ENCODE measurements at places on chromosomes 7 and 10. TPM values are rescaled to one million over a fixed set of nuclear protein-coding genes. Genes with fewer than 3 reads are reported as not detected.
A peak's percentile ranks its signal among the peaks of the same experiment; 100 is the strongest.

DNA sequence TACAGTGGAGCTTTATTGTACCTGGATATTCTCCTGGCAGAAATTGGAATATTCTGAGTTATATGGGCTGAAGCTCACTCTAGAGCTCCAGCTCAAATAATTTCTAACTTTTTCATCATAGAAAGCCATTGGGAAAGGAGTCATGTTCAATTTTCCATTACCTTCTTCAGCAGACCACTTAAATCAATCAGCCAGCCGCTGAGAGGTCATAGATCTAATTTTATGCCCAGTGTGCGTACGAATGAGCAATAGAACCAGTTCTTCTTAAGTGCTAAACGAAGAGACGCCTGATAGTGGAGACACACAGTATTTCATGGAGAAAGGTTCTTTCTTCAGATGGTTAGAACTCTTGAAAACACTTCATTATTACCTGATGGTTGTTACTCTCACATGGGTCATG, 35.0 kb upstream of the DNAJB12 start:
- no peak for ATAC-seq

- ATAC-seq, result no peak
These were observed 312.3 kb upstream of the MKI67 start for GRCh38 chr10:128438417-128439063.

GRCh38 chr7:142772673-142773072, 1.9 kb downstream of the PRSS2 start:
- ATAC-seq, result no peak

DNA sequence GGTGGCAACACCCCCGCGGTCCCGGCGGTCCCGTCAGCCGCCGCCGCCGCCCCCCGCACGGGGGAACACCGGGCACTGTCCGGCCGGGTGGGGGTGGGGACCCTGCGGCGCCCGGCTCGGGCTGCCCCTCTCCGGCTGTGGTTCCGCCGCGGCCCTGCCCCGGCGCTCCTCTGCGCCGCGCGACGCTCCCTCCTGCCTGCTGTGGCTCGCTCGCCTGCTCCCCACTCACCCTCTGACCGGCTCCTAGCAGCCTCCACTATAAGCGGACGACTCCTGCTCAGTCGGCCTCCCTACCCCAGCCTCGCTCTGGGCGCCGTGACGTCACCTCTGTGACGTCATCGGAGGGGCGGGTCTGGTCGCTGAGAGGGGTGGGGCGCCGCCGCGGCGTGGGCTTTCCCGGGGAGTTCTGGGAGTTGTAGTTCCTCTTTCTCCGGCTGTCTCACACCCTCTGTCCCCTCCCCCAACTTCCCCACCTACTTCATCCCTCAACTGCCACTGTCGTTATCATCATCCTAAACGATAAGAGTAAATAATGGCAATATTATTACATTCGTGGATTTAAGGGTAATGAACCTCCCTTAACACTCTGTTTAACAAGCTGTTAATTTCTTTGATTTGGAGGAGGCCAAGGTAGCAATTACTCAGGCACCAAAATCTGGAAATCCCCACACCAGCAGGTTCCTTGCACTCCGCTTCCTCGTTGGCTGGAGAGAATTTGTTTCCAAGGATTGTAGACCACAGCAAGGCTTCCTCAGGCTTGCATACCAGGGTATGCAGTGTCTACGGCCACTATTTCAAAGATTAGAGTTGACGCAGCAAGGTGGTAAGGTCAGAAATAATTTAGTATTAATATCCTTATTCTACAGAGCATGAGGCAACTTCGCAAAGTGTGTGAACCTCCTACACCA, at the start of gene UBE2H:
Gene UBE2H (minus strand): TSS at position 308 of the 908 bp plus-strand sequence. CDS start 405 bp downstream, outside the sequence.
- ATAC-seq, result peak; percentile 71

GRCh38 chr7:13159003-13159402, 471.6 kb downstream of the ARL4A start:
- no peak for ATAC-seq

GRCh38 chr10:75425291-75426079, 5.9 kb upstream of the LRMDA start:
- ATAC-seq, result no peak

DNA sequence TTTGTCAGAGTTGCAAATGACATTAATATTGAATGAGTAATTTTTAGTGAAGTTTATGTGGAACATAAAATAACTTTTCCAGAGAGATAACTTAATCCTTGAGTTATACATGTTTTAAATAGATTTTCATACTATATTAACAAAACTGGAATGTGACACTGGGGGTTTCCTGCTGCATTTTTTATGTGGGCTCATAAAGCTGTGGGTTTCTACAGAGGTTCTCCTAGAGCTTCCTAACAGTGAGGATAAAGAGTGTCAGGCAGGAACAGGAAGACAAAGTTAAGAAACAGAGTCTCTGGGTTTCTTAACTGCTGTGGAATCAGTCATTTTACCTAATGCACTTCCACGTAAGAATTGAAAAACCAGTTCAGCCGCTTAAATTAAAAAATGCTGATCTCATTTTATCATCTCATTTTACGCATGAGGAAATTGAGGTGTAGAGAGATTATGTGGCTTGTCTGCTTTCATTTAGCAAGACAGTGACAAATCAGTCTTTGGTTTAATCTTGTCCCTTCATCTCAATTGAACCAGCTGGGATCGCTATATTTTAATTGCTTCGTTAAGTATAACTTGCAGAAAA, 5.0 kb downstream of the CD36 start:
- ATAC-seq, result no peak

GRCh38 chr10:95653895-95654294, 2.6 kb downstream of the ALDH18A1 start:
- ATAC-seq, result no peak

- no peak for ATAC-seq
These were observed 12.8 kb downstream of the ZMIZ2 start for GRCh38 chr7:44761207-44762161.

DNA sequence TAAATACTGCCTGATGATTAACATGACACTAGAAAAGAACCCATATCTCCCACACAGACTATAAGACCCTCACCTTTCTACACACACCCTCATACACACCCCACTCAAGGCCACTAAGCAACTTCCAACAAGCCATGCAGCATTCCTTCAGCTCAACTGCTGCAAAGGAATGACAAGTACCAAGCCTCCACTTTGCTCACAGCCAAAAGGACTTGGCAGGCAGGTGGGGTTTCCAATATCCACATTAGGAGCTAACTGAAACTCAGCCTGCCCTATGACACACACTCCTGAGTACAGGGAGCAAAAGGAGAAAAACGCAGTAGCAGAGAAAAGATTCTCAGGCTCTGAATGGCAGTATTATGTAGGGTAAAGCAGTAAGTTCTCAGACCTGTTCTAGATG, 13.4 kb downstream of the USP54 start:
- ATAC-seq, result no peak

DNA sequence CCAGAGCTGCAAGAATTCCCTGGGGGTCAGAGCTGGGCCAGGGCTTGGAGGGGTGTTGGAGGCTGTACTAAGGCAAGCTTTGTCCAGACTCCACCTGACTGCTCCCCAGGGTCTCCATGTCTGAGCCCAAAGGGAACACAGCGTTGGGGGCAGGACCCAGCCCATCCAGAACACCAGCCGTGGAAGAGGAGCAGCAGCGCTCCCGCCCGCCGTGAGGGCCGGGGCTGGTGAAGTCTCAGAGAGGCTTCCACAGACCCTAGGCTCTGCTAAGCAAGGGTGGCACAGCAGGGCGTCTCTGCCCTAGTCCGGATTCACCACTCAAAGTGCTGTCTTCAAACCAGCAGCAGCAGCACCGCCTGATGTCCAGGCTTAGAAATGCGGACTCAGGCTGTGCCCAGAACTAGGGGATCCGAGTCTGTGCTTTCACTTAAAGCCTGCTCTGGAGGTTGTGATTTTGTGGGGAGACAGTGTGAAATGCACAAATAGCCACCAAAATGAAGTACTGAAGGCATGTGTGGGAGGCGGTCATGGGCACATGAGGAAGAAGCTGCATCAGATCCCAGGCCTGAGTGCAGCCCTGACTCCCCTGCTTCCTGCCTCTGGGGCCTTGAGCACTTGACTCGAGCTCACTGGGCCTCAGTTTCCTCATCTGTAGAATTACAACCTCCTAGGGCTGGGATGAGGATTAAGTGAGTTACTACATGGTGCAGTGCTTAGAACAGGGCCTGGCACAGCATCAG, 16.6 kb upstream of the AQP1 start:
- no peak for ATAC-seq

GRCh38 chr7:85685901-85686300, 499.0 kb upstream of the SEMA3D start:
- ATAC-seq, result no peak

GRCh38 chr10:122665946-122666345, 33.7 kb downstream of the C10orf120 start:
- ATAC-seq, result no peak

DNA sequence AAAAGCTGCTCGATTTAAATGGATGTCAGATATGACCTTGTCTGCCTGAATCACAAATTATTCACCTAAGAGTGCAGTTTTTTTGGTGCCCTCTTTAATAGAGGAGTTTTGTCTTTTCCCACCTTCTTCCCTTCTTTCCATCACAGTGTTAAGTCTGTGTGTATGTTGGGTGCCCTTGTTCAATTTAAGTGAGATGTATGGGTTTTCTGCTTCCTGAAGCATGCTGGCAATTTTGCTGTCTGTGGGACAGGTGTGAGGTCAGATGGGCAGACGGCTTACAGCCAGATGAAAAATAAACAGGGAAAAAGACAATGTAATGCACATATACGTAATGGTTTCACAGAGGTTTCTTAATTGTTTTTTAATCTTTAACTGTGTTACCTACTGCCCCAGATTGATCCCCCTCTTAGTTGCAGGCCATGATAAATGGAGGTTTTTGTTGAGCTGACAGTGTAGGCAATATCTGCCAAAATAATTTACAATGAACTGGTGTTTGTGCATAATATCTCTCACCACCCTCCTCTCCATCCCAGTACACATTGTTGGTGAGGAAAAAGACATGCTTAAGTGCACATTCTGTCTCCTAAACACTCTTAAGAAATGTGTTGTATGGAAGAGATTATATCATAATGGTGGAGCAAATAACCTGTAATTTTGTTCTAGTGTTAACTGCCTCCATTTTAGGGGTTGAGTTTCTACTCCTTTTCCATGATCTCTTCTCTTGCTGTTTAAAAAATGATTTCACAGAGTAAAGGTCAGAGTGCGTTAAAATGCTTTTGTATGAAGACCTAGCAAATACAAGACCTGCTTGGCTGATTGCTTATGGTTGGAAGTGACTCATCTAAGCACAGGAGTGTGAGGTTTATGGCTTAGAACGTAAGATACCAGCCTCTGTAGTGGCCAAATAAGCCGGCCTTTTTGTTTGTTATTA, 123.9 kb downstream of the LRRC4 start:
- ATAC-seq, result peak; percentile 45

GRCh38 chr7:106166651-106167342, 54.7 kb upstream of the SYPL1 start:
- ATAC-seq, result no peak

- no peak for ATAC-seq
These were observed 997 bp downstream of the WDR37 start for GRCh38 chr10:1057106-1057657.

- no peak for ATAC-seq
These were observed 21.3 kb downstream of the CCDC3 start for GRCh38 chr10:12980102-12980661.

GRCh38 chr10:112875476-112876267, 74.4 kb upstream of the TCF7L2 start:
- peak; percentile 63 for ATAC-seq

GRCh38 chr7:40694991-40695390, 560.2 kb downstream of the SUGCT start:
- no peak for ATAC-seq

DNA sequence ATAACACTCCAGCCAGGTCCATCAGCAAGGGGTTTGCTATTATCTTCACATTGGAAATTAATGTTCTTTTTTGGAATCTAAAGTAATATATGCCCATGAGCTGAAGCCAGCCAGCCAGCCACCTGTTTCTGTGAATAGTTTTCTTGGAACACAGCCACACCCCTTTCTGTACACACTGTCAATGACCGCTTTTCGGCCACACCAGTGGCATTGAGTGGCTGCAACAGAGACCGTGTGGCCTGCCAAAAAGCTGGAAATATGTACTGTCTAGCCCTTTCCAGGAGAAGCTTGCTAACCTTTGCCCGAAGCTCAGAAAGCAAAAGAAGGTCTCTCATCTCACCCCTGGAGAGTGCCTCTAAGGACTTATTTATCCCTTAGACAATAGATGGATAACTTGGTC, 98.5 kb upstream of the NPS start:
- ATAC-seq, result no peak

DNA sequence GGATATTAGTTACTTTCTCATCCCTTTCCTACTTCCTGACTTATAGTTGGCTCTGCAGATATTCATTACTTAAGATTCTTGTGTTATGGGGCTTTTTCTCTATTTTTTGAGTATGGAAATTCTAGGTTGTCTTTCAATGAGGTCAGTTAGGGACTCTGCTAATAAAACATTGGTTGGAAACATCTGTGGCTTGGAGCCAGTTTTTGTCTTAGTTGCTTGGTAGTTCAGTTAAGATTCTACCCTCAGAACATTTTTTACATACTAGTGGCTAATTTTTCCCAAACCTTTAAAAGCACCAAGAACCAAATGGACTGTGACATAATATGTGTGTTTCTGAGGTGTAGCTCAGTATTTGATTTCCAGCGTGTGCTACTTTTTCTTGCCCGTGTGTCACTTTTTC, 305.6 kb upstream of the FZD1 start:
- ATAC-seq, result no peak

GRCh38 chr10:60908031-60908430, 36.0 kb downstream of the RHOBTB1 start:
- no peak for ATAC-seq

DNA sequence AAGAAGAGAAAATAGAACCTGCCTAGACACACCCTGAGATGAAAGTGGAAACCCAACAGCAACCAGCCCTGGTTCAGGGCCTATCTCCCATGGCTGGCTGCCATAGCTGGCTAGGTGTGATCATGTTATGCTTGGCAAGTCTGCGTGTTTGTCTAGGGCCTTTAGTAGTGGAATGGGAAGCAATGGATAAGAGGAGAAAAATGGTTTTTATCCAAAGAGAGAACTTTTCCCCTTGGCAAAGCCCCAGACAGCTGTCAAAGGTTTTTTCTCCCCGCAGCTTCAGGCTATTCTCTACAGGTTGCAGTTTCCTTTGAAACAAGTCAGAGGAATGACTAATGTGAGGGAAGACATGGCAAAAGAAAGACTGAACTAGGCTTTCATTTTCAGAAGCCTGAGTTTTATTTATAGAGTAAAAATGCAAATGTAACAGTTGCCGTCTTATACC, 161.5 kb downstream of the SEMA3D start:
- ATAC-seq, result no peak

Gene LLCFC1
- total RNA-seq, result not detected

Gene MYOF
- total RNA-seq, result 30.6 TPM

Gene AZGP1
- 0.19 TPM for total RNA-seq

Gene MAGI2
- 0.09 TPM for total RNA-seq

Gene FAM241B
- total RNA-seq, result 9.4 TPM

Gene HHEX
- total RNA-seq, result 1.9 TPM

Gene NODAL
- not detected for total RNA-seq

Gene JAKMIP3
- total RNA-seq, result 0.26 TPM

Gene SPDYE2
- total RNA-seq, result not detected

Gene RSU1
- total RNA-seq, result 87.8 TPM

Gene SFTPA1
- total RNA-seq, result 0.11 TPM

Gene BRI3
- 48.2 TPM for total RNA-seq

Gene ADGRA1
- not detected for total RNA-seq

Gene ARPC1A
- 74.1 TPM for total RNA-seq

Gene MYL10
- not detected for total RNA-seq
